ENCODE measurements at places on chromosomes 1 and 21.

GRCh38 chr1:99673315-99673714 is 27.4 kb downstream of the PALMD start:
- DNase-seq, result no peak

GRCh38 chr1:27686223-27686990 is 14.4 kb upstream of the IFI6 start:
- no peak for DNase-seq

DNA sequence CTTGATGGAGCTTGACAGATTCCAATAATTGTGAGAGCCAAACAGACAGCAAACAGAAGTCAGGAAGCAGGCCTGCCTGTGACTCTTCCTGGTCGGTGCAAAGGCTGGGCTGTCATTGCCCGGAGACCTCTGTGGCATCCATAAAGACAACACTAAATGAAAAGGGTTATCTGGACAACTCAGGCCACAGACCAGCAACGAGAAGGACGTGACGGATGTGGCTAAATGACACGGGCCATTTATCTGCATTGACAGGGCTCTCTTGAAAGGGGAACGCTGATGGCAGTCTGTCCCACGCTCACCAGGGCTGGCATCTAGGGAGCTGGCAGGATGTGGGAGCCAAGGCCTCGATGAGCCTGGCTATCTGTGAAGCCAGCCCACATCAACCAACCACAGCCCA is 35.0 kb downstream of the HMGB4 start:
- no peak for DNase-seq

DNA sequence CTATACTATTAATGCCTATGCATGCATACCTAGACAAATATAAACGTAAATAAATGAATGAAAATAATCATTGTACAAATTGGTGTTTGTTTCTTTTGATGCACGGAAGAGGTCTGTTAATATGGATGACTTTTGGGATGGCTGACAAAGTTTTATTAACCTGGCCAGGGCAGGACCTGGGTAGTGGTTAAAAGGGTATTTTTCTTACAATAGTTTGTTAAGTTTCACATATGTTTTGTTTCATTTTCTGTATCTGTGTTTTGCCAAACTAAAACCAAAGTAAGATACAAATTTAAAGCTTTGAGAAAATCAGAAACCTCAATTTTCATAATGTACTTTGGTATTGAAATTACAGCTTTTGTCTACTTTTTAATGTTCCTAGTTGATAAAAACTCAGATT is 222.7 kb upstream of the OLFM3 start:
- DNase-seq, result no peak

DNA sequence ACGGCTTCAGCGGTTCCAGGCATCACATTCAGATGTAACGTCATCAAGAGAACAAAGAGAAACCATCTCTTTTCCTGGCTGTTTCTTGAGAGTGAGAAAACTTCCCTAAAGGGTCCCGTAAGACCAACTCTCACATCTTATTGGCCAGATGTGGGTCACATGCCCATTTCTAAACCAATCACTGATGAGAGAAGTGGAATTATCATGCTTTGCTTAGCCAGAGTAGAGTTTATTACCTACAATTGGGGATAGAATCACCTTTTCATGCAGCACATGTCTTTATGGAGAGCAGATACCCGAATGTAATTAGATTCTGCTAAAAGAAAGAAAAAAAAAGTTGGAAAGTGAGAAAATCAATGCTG is 54.4 kb downstream of the LYPLAL1 start:
- no peak for DNase-seq

- no peak for DNase-seq
These were observed 17.8 kb downstream of the AMPD2 start for GRCh38 chr1:109637446-109637845.

Measured in AG04449 (cell line).